Central memory CD4-positive, alpha-beta T cell (primary cell): ENCODE measurements at places on chromosomes 6 and 20.

DNA sequence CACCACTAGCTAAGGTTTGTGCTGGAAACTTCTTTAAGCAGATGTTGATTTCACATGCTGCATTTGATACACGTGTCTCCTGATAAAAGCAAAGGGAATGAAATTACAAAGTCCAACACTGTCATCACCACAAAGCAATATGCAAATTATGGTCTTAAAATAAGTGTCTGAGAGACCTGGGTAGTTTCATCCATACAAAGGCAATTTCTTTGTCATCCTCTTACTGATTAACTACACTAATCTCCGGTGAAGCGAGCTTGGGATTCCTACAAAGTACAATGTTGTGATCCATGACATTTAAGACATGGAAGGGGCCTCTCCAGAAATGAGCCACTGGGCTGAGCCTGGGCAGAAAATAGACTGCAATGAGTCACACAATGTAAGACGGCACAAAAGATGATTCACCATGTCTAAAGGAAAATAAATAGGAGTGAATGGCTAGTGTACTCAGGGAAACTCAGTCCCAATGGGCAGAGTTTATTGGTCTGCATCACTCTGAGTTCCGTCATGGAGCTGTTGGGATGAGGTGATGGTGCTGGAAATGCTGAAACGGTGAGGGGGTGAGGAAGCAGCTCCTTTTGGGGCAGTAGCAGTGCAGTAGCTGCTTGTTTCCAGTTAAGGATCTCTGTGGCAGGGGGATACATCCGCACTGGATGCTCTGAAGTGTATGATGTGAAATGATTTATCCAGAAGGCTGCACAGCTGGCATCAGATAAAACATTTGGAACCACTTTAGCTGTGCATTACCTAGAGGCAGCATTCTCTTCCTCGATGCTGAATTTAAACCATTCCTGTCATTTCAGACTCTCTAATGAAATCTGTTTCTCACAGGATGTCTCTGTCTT, 103.3 kb downstream of the IBTK start:
- no peak for DNase-seq

GRCh38 chr20:46111028-46111835, 6.9 kb upstream of the CD40 start:
- no peak for DNase-seq

GRCh38 chr6:12298017-12298978, 8.1 kb downstream of the EDN1 start:
- DNase-seq, result no peak

DNA sequence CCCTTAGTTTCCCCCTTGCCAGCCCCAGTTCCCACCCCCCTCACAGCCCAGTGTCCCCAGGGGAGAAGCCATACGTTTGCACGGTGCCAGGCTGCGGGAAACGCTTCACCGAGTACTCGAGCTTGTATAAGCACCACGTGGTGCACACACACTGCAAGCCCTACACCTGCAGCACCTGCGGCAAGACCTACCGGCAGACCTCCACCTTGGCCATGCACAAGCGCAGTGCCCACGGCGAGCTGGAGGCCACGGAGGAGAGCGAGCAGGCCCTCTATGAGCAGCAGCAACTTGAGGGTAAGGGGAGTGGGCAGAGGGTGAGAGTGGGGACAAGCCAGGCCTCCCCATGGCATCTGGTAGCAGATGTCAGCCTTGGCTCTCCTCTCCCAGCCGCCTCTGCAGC, 5.1 kb upstream of the DEF6 start:
- DNase-seq, result no peak

- no peak for DNase-seq
These were observed 4.6 kb upstream of the MYB start for GRCh38 chr6:135176464-135176863.

DNA sequence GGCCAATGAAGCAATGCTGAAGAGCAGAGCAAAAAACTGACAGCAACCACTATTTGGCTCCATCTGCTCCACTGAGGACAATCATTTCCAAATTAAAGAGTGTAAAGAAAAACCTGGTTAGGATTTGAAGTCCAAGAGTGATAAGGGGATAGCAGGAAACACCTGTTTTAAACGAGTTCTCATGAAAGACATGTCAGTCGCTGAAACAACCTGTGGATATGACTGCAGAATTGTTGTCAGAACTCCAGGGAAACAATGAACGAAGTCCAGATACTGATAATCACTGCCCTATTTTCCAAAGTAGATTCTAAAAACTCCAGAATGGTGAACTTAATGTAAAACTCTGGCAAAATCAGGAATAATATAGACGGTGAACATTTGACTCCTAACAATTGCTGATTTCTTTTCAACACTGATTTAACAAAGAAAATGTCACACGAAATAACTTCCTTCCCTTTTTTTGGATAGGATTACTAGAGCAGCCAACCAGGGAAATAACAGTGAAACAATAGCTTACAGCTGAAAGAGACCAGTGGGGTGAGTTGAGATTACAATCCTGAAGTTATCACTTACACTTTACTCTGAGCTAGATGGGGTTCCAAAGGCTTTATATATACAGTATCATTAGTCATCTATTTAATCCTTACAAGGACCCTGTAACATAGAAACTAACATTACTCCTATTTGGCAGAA, 83.7 kb downstream of the ELOVL5 start:
- no peak for DNase-seq

DNA sequence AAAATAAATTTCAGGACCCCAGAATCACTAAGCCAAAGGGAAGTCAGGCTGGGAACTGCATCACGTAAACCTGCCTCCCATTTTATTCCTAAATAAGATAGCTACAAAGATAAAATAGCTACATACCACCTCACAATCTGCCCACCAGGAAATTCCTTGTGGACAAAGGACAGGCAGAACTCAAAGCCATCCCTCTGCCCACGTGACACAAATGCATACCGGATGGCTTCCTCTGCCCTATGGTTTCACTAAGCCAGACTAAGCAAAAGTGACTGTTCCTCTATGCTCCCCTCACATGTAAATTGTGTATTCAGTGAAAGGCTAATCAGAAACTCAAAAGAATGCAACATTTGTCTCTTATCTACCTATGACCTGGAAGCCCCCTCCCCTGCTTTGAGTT, 15.0 kb downstream of the MBOAT1 start:
- DNase-seq, result no peak

- DNase-seq, result no peak
These were observed 589.2 kb downstream of the PHF3 start for GRCh38 chr6:64224819-64225218.

DNA sequence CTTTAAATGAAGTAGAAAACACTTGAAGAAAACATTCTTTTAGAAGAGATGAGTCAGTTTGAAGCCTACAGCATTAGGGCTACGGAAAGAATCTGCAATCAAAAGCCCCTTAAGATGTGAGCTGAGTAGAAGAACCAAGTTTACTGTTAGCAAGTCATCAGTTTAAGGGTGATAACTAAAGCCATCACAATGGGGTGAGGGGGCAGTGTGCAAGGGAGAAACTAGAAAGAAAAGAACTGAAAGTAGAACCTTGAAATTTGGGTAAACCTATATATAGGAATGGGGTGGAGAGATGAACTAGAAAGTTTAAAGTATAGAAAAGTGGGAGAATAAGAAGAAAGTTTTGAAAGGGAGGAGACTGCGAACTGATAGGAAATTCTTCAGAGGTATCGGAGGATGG, 212.9 kb downstream of the COL19A1 start:
- DNase-seq, result no peak

DNA sequence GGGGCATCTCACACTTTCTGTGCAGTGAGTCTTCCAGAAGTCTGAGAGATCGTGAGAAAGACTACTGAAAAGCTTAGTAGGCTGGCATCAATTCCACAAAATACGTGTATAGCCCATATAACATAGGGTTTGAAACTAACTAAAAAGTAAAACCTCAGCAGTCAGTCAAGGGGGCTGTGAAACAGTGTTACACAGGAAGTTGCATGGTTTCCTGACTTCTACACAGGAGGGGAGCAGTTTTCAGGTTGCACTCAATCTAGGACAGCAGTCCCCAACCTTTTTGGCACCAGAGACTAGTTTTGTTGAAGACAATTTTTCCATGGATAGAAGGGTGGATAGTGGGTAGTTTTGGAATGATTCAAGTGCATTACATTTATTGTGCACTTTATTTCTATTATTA, 4.7 kb upstream of the LY86 start:
- DNase-seq, result no peak

DNA sequence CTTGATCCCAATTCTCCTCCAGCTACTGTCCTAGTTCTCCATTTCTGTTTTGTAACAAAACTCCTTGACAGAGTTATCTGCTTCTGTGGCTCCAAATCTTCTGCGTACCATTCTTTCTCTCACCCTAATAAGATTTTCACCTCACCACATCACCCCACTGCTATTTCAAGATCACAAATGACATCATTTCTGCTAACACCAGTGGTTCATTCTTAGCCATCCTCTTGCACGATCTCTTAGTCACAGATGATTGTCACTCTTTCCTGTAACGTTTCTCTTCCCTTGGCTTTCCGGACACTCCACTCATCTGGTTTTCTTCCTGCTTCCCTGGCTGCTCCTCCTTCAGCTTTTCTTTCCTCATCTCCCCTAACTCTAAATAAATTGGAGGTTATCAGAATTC, 56.8 kb upstream of the FABP7 start:
- DNase-seq, result no peak

DNA sequence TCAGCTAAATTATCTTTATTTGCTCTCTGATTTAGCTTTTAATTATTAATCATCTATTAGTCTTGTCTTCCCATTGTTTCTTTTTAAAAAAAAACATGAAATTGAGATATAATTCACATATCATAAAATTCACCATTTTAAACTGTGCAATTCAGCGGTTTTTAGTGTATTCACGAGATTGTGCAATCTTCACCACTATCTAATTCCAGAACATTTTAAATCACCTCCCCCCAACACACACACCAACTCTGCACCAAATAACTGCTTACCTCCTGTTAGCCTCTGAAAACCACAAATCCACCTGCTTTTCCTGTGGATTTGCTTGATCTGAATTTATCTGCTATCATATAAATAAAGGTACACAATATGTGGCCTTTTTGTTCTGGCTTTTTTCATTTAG, 8.8 kb upstream of the ABRACL start:
- DNase-seq, result no peak

DNA sequence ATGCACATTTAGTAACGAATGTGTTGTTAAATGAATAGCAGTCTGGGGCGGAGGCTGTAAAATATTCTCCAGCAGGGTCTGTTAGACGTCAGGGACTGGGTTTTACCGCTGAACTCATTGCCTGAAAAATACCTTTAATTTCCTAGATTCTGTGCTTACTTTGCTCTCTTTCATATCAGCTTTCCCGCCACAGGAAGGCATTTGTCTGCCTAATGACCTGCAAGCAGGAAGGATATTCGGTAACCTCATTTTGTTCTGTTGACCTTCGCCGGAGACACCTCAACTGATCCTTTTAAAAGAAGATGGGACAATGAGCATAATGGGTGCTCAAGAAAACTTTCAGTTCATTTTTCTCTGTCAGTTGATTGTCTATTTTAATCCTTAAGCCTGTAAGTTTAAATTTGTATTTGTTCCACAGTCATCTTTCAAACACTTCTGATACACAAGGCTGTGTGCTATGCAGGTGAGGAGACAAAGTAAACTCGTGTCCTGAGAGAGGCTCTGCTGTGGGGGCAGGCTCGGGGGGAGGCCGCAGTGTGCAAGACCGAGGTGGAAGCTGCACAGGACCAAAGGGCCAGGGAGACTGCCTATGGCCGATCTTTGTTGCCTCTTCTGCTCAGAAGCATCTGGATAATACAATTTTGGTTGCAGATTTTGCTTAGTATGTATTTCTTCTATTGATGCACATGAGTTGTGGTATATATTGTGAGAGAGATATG, 27.4 kb upstream of the SIM1 start:
- no peak for DNase-seq
